ENCODE measurements at places on chromosomes 5 and 9. TPM values are rescaled to one million over a fixed set of nuclear protein-coding genes. Genes with fewer than 3 reads are reported as not detected.

DNA sequence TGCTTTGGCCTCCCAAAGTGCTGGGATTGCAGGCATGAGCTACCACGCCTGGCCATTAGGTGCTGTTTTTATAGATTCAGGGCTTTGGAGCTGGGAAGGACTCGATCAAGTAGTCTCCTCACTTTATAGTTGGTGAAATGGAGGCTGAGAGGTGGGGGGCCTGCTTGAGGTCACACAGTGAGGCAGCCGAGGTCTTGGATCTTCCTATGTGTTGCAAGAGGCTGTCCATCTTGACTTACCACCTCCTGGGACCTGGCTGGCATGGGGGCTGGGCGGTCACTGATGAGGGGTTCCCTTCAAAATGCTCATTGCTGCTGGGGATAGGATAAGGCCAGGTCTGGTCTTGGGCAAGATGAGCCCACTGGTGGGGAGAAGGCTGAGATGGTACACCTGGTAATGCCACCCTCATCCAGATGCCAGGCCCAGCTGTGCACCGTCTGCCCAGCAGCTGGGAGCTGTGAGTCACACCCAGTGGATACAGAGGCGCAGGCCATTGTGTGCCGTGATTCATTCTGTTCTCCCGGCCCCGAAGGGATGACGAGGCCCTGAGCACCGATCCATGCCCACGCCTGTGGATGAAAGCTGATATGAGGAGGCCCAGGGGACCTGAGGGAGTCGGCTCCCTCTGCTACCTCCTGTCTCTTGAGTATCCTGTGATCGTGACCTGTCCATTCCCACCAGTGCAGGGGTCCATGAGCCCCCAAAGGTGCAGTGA, 10.5 kb upstream of the NDST1 start:
- no peak for DNase-seq

GRCh38 chr5:102049517-102049916, 246.6 kb downstream of the SLCO4C1 start:
- no peak for DNase-seq

DNA sequence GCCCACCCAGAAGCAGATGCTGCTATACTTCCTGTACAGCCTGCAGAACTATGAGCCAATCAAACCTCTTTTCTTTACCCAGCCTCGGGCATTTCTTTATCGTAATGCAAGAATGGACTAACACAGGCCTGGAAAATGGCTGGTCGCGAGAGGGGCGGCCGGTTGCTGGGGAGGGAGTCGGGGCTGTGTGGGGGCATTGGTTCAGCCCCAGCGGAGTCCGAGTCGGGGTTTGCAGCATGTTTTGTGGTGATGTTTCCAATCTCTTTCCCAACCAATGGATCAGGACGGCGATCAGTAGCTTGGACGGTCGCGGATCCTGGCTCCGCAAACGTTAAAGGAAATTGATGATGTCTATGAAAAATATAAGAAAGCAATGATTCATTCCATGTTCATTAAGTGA, 18.7 kb upstream of the IL31RA start:
- no peak for DNase-seq

DNA sequence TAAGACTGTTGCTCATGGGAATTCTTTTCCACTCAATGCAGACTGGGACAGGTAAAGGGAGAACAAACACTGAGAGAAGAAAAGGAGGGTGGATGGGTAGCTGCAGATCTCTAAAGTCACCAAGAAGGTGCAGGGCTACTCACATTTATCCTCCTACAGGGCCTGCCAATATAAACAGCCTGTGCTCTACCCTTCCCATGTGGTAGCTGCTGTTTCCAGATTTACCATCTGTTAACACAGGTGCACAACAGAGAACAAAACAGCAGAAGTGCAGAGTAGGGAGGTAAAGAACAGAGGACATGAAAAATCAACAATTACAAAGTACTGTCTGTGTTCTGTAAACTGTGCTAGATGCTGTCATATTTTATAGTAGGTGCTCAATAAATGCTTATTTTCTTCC, 26.0 kb downstream of the JAKMIP2 start:
- no peak for DNase-seq

- no peak for DNase-seq
Measured at GRCh38 chr5:159049844-159050315, 49.8 kb downstream of the EBF1 start.

The PRDM9 gene
- total RNA-seq, result not detected

The LOX gene
- total RNA-seq, result 0.51 TPM
